ENCODE measurements at places on chromosomes 6 and 20.

GRCh38 chr20:878511-879307 lies 37.4 kb downstream of the ANGPT4 start:
- no peak for DNase-seq

DNA sequence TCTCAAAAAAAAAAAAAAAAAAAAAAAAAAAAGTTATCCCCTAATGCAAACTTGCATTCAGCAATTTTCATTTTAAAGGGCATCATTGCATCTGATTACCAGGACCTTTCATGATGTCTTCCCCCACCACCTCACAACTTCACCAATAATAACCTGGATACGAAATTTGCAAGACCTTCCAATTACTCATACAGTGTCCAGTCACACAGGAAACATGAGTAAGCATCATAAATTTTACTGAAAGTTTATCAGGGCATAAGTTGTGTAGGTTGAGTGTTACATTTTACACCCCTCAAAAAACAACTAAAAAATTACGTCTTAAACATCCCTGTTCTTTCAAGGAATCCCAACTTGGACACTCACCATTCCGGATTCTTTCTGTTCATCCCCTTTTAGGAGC lies 79.1 kb upstream of the ANKEF1 start:
- DNase-seq: no peak

- no peak for DNase-seq
These were observed 30.2 kb downstream of the PKIB start for GRCh38 chr6:122640366-122640765.

GRCh38 chr6:28090917-28091586 lies 10.7 kb downstream of the ZNF165 start:
- no peak for DNase-seq

- no peak for DNase-seq
These were observed 19.2 kb downstream of the MGME1 start for GRCh38 chr20:17987988-17988387.

DNA sequence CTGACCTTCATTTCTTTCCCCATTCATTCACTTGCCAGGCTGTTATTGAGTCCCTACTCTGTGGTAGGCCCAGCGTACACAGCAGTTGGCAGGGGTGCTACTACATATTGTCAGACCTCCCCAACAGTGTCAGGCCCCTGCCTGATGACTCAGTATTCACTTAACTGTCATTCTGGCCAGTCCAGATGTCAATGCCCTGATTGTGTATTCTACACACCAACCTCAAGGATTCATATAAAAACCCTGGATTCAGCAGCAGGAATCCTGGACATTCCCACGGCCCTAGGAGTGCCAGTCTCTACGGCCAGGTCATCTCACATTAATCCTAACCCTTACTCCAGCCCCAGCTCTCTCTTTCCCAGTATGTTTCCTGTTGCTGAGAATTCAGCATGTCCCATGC lies 151.5 kb downstream of the TASP1 start:
- DNase-seq: no peak

DNA sequence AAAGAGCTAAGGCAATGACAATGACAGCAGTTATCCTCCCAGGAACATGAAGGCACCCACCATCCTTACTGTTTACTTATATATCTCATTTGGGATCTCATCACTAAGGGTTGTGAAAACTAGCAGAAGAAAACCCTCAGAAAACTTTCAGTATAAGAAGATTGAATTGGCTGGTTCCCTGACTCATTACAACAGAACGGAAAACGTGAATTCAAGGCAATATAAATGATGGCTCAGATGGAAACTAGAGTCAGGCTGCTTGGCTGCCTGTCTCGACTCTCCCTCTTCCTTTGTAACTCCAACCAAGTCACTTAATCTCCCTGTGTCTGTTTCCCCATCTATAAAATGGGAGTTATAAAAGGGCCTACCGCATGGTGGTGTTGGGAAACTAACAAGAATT lies 387.1 kb upstream of the JARID2 start:
- no peak for DNase-seq

DNA sequence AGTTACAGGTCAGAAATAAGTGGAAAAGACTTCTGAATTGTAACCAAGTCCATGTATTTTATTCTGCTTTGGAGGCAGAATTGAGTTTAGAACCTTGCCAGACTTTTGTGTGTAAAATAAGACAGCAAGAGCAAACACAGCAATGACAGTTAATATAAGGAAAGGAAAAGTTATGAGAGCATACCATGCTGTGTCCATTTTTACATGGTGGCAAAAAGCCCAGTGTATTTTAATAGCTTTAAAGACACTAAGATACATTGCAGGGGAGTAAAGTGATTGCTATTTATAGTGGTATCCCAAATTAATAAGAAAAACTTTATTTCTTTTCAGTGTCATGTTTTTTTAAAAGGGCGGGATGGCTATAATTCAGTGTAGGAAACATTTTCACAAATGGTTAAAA lies 45.2 kb downstream of the CDC5L start:
- DNase-seq: no peak

- DNase-seq: peak; percentile 40
These were observed 1.9 kb upstream of the ELOVL4 start for GRCh38 chr6:79949233-79949632.

GRCh38 chr20:11522366-11522741 lies 395.3 kb upstream of the BTBD3 start:
- no peak for DNase-seq

GRCh38 chr6:17962436-17963031 lies 24.9 kb downstream of the KIF13A start:
- DNase-seq: no peak

DNA sequence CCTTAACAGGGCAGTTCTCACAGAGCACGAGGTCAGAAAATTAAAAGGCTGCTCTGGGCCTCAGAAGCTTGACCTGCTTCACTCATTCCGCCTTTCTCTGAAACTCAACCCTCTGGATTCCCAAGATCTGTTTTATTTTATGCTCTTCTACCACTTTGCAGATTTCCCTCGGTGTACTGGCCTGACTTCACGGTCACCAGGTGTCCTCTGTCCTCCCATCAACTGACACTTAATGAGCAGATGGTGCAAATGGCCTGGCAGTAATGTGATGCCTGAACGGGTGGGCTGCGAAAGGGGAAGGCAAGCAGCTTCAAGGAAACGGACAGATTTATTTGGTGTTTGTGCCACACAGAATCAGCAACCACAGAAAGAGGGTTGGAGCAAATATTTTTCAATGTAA lies 169.7 kb upstream of the TFAP2D start:
- no peak for DNase-seq

DNA sequence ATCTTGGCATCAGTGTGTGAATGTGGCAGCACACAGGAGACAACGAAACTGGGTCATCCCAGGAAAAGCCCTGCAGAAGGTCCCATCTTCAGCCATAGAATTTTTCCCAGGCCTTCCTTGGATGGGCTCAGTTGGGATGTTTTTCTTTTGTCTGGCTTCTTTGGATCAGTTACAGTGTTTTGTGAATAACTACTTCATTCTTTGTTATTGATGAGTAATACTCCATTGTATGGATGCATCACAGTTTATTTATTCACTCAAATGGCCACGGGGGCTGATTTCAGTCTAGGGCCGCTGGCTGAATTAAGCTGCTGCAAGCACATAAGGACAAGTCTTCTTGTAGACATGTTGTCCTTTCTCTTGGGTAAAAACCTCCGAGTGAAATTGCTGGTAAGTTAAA lies 81.3 kb upstream of the CD93 start:
- DNase-seq: no peak

DNA sequence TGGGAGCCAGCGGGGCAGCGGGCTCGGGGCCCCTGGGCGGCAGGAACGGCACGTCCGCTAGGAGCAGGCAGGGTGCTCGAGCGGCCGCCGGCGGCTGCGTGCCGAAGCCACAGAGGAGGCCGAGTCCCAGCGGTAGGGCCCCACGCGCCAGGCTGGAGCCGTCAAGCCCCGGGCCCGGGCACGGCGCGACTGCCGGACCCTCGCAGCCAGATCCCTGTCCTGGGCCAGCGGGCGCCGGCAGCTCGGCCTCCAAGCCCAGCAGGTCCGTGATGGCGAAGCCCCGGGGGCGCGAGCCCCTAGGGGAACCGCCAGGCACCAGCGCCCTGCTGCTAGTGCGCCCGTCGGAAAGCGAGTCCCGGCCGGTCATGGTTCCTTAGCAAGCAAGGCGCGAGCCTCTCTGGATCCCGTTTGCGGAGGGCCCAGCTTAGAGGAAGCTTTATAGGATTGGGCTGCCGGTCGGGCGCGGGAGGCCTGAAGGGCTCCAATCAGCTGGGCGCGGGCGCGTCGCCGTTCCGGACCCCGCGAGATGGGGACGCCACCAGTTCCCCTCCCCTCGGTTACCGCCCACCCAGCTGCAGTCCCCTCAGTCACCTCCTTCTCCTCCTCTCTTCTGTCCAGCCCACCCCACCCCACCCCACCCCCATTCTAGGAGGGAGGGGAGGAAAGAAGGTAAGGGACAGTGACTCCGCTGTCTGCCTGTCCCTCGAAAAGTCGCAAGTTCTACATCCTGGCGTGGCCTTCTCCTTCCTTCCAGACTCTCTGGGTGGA lies at the start of gene VSX1:
Gene VSX1 (minus strand): TSS at position 412 of the 768 bp plus-strand sequence. CDS start 45 bp downstream, at position 367.
- no peak for DNase-seq

DNA sequence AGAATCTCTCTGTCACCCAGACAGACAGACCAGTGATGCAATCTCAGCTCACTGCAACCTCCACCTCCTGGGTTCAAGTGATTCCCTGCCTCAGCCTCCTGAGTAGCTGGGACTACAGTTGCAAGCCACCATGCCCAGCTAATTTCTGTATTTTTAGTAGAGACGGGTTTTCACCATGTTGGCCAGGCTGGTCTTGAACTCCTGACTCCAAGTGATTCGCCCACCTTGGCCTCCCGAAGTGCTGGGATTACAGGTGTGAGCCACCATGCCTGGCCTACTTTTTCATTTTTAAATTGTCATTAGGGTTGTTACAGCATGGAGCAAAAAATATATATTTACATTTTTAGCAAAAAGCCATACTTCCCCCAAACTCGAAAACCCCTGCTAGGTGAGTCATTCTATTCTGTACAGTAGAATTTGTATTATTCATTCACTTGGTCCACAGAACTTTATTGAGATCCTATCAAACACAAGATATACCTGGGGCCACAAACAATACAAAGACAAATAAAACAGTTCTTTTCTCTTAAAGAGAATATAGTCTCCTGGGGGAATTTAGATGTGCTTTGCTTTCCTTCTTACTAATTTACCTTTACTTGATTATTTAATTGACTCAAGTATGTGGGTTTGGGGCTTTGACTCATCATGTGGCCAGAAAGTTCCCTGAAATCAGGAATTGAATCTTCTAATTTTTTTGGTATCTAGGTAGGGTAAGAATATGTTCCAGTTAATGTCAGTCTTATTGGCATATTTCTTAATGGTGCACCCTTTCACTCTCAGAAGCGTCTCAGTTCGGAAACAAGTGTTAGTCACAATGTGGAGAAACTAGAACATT lies 16.6 kb upstream of the CCND3 start:
- DNase-seq: no peak

- DNase-seq: peak; percentile 82
These were observed 8.6 kb downstream of the VNN2 start for GRCh38 chr6:132749111-132749510.

DNA sequence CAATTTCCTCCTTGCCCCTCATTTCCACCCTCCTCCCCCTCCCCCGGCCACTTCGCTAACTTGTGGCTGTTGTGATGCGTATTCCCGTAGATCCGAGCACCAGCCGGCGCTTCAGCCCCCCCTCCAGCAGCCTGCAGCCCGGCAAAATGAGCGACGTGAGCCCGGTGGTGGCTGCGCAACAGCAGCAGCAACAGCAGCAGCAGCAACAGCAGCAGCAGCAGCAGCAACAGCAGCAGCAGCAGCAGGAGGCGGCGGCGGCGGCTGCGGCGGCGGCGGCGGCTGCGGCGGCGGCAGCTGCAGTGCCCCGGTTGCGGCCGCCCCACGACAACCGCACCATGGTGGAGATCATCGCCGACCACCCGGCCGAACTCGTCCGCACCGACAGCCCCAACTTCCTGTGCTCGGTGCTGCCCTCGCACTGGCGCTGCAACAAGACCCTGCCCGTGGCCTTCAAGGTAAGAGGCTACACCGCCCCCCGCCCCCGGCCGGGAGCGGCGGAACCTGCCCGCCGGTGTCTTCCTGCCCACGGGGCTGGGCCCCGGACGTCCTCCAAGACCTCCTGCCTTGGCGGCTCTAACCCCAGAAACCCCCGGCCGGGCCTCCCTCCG lies 44.9 kb upstream of the SUPT3H start:
- no peak for DNase-seq

- DNase-seq: no peak
These were observed 75.6 kb upstream of the GNRH2 start for GRCh38 chr20:2967841-2968240.

- no peak for DNase-seq
These were observed 154.6 kb downstream of the RFPL4B start for GRCh38 chr6:112501705-112502104.

DNA sequence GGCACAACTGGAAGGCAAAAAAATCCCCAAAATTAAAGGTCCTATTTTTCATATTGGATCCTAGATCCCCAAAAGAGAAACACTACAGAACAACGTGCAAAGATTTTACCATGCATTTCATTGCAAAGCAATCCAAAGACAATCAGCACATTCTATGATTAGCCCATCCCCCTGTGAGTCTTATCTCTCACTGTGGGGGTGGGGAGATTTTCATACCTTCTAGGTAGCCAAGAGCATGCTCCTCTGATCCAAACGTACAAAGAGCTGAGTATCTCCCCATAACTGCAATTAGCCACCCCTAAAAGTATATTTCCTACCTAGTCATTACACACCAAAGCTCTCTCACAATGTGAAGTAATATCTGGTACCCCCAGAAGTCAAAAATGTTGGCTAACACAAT lies 22.2 kb upstream of the ENTPD6 start:
- no peak for DNase-seq

- DNase-seq: no peak
These were observed 223.1 kb upstream of the PDE10A start for GRCh38 chr6:165886169-165886568.

- no peak for DNase-seq
These were observed 7.3 kb downstream of the COL10A1 start for GRCh38 chr6:116118608-116119007.

DNA sequence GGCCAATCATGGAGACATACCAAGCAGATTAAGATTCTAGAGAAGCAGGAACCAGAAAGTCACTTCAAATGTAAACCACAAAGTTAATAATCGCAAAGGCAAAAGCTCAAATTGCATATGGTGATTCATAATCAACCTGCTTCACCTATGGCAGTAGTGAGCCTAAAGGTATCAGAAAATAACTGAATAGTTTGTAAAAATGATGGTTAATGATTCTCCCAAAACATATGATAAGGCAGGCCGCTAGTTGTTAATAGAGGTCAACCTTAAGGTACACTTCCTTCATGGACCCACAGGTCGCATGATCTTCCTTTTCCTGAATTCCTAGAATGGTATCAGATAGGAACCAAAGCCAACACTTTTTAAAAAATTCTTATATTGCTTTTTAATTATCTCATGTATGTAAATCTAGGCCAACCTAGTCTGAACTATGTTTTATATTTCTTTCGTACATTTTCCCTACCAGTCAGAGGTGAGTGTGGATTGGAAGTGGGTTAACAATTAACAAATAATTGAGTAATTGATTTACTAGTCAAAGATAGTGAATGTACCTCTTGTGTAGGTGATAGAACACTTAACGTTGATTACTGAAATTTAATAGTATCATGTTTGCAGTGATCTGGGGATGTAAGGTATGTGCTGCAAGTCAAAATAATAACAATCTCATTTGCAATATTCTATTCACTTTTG lies 16.4 kb downstream of the TAAR2 start:
- no peak for DNase-seq
